Stimulated activated CD8-positive, alpha-beta memory T cell treated with anti-CD3 and anti-CD28 coated beads, Interleukin-4, amount 100 ng/mL, for 48 hours (primary cell): ENCODE measurements at places on chromosomes 11 and 22.
A peak's percentile ranks its signal among the peaks of the same experiment; 100 is the strongest.

GRCh38 chr11:4072668-4073285, 21.8 kb upstream of the RRM1 start:
- no peak for DNase-seq

- no peak for DNase-seq
Measured at GRCh38 chr11:63552921-63553320, 10.3 kb downstream of the PLAAT2 start.

DNA sequence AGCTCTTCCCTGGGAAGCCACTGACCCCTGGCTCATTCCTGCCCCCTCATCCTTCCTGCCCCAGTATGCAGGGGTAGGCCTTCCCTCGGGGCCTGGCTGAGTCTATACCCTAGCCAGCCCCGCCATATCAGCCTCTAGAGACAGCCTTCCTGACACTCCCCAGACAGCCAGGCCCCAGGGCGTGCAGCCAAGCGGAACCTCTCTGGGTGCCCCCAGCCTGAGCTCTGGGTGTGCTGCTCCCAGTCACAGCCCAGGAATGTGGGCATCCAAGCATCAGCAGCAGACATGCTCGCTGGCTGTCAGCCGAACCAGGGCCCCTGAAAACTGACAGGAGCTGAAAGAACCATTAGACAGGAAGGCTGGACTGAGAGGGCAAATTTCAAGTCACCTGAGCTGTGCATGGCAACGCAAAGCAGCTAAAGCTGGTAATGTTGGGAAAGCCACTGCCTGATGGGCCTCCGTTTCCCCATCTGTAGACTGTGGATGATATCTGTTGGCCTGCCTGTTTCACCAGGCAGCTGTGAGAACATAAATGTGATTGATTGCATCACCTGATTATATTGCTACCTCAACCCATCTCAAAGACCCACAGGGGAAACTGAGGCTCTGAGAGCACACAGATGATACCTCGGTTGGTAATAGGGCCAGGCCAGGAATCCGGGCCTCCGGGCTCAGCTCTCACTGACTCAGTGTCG, 93.2 kb downstream of the LRRC32 start:
- DNase-seq, result no peak

GRCh38 chr11:7154881-7155361, 66.1 kb downstream of the RBMXL2 start:
- DNase-seq, result no peak

DNA sequence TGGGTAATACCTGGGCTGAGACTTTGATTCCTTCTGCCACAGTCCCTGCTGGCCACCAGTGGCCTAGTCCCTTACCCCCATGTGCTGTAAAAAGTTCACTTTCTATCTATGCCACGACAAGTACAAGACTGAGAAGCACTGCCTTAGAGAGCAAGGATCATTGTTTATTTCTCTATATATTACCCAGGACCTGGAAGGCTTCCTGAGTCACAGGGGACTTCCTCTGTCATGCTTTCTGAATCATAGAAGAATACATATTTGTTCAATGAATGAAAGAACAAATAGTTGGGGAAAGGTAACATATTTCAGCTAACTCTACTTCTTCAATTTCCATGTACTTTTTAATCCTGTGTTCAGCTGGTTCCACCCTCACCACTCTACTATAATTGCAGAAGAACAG, 5.5 kb upstream of the SYT9 start:
- no peak for DNase-seq

GRCh38 chr11:77038029-77038824, 4.0 kb downstream of the B3GNT6 start:
- DNase-seq, result no peak

DNA sequence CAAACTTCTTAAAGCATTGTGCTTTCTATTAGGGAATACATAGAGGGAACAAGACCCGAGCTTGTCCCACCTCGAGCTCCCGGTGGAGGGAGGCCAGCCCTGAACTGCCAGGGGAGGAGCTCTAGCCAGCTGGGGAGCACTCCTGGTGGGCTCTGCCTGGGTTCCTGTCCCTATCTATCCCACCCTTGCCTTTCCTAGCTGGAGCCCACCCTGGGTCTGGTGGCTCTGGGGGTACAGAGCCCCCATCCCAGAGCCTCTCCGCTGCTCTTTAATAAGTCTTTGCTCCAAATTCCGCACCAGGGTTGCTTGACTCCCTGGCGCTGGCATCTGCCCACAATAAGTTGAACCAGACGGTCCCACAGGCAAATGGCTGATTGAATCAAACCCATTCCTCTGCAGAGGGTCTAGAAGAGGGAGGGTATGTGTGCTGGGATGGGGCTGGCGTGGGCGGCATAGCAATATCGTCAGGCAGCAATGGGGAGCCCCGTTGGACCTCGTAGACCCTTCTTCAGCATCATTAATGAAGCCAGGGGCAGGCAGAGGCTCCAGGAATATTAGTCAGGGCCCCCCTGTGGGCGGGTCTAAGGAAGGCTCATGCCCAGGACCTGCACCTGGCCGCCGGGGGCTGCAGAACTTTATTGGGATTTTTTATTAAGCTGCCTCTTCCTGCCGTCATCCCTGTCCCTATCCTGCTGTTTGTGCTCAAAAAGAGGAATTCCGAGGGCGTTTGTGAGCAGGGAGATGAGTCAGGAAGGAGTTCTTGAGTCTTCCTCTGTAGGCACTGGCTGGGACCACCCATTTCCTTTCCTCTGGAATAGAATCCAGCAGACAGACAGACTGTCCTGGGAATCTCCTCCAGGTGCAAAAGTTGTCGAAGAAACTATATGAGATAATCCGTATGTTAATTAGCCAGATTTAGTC, 38.5 kb upstream of the RIC3 start:
- no peak for DNase-seq

DNA sequence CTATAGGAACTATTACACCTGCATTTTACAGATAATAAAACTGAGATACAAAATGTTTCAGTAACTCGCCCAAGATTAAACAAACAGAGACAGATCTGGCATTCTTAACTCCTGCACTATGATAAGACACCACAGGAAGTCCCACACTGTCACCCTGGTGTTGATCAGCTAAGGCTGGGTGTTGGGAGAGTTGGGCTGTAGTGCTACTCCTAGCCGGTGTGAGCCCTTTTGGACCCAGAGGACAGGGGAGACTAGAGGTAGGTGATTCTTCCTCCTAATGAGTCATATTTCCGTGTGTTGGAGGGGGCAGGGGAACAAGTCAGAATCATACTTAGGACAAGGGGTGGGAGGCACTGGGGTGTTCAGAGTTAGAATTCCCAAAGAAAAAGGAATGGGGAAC, 353.2 kb upstream of the TENM4 start:
- DNase-seq, result no peak

GRCh38 chr11:45252134-45252856, 33.8 kb downstream of the SYT13 start:
- DNase-seq, result peak; percentile 60

DNA sequence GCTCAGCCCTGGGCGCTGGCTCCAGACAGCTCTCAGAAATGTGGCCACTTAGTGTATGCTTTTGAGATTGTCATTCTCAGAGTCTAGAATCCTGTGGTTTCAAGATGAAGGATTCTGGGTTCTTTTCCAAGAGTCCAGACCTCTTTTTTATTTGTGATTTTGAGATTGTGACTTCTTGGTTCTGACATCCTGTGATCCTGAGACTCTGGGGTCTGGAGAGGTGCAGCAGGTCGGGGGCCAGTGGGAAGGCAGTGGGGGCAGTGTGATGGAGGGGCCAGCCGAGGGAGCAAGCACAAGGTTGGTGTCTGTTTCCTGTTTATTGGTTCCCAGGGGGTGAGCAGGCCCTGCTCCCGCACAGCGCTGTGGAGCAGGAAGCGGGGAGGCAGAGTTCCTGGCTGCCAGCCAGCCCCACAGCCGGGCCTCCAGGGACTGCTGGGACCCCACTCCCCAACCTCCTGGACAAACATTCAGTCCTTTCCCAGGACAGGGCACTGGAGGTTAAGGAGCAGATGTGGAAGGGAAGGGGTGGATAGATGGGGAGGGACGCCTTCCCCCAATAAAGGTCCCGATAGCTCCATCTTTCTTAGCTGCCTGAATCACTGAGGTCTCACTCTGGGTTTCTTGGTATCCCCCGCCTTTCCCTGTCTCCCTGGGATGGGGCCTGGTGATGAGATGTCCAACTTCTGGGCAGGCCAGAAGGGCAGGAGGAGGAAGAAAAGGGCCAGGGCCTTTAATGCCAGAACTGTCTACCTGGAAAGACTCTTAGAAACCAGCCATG, 13.7 kb downstream of the ARHGEF17 start:
- no peak for DNase-seq

GRCh38 chr22:45413368-45414211, at the start of the genes RIBC2 and SMC1B:
Gene RIBC2 (plus strand): TSS chr22:45413693. CDS start chr22:45413887, 194 bp downstream.
Gene SMC1B (minus strand): TSS chr22:45413599. CDS start chr22:45413567, 32 bp downstream.
- DNase-seq, result peak; percentile 91

GRCh38 chr11:826836-827145, 928 bp upstream of the CRACR2B start:
- DNase-seq, result no peak

- DNase-seq, result no peak
Measured at GRCh38 chr11:97615546-97615945, 1225.7 kb downstream of the JRKL start.

DNA sequence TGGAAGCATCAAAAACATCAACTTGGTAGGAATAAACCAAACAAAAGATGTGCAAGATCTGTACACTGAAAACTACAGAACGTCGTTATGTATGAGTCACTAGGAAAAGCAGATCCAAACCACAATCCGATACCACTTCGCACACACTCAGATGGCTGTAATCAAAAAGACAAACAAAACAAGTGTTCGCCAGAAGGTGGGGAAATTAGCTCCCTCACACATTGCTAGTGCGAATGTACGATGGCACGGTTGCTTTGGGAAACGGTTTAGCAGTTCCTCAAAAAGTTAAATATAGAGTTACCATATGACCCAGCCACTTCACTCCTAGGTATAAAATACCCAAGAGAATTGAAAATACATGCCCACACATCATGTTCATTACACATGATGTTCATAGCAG, 14.8 kb upstream of the CARD10 start:
- DNase-seq, result no peak

DNA sequence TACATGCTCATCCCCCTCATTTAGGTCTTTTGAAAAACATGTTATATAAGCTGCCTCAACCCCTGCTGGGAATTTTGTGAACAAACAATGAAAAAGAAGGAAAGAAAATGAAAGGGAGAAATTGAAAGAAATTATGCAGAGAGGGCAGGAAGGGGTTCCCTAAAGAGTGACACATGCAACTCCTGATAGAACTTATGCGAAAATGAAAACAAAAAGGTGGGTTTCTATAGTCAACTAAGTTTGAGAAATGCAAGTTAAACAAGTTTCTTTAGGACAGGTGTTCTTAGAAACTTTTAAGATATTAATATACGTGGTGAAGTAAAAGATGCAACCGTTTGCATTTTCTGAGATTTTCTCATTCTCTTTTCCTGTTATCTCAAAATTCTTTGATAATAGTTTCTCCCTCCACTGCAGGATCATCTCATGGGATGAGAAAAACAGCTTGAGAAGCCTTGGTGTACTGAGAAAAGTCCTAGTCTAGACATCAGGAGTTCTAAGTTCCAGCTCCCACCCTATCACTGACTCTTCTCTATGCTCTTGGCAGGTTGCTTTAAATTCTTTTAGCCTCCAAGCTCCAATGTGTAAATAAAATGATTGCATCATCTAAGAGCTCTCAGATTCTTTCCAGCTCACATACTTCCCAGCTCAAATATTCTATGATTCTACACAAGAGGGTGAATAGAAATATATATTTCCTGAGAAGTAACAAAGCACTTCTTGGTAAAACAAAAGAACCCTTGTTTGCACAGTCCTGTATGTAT, 109.2 kb downstream of the FAM76B start:
- DNase-seq, result no peak

- no peak for DNase-seq
Measured at GRCh38 chr11:42299780-42300179, 840.3 kb upstream of the LRRC4C start.

- DNase-seq, result no peak
Measured at GRCh38 chr22:35708453-35708852, 9.2 kb upstream of the APOL5 start.

DNA sequence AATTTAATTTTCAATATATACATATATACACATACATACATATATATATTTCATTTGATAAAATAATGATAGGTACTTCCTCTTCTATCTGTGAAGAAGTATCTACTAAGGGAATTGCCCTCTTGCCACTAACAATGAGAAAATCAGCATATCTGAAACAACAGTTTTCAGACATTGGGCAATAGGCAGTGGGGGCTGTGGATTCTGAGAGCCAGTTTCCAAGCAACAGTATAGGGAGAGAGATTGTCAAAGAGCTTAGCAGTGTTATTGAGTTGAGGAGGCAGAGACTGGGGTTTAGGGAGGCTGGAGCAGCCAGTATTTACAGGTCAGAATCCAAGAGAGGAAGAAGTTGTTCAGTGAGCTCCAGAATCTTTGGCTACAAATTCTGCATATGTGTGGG, 119.3 kb downstream of the ARFGAP2 start:
- DNase-seq, result no peak

DNA sequence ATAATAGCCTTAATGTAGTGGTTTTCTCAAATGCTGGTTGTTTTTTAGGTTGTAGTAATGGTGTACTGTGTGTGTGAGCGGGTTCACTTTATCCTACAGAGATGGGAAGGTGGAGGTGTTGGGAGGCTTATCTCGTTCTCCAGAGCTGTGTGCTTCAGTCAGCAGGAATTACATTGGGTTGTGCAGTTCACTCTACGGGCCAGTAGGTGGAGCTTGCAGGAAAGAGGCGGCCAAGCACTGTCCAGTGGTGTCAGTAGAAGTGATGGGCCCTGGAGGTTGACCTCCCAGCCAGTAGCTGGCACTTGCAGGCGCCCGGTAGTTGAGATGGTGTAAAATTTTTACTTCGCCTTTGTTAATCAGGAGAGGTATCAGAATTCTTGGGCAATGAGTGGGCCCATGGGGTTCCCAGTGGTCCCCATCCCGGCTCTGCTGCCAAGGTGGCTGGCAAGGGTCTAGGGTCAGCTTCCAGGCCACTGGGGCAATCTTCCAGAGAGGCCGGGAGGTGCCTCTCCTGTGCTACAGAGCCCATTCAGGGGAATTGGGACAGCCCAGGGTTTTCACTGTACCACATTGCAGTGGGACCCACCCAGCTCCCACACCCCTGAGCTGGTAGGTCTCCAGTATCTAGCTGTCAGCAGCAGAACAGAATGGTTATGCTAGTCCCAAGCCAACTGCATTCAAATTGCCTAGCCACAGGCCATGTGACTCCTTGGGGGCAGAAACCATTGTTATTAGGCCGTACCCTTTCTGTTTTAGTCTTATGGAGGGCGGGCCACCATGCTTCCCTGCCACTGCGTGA, 43.9 kb downstream of the BIRC2 start:
- peak; percentile 70 for DNase-seq

DNA sequence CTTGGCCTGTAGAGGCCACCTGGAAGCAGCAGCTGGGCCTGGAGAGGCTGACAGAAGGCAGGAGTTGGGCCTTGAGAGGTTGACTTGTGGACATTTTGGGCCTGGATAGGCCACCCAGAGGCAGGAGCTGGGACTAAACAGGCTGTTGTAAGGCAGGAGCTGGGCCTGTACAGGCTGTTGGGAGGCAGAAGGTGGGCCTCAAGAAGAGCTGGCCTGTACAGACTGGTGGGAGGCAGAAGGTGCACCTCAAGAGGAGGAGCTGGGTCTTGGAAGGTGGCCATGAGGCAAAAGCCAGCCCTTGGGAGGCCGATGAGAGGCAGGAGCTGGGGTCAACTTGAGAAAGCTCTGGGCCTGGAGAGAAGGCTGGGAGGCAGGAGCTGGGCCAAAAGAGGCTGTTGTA, 45.3 kb downstream of the OR4C45 start:
- DNase-seq, result no peak
